Stimulated activated CD8-positive, alpha-beta memory T cell treated with anti-CD3 and anti-CD28 coated beads, Interleukin-4, amount 100 ng/mL, for 1 hour (primary cell): ENCODE measurements at places on chromosomes 2 and 18.

DNA sequence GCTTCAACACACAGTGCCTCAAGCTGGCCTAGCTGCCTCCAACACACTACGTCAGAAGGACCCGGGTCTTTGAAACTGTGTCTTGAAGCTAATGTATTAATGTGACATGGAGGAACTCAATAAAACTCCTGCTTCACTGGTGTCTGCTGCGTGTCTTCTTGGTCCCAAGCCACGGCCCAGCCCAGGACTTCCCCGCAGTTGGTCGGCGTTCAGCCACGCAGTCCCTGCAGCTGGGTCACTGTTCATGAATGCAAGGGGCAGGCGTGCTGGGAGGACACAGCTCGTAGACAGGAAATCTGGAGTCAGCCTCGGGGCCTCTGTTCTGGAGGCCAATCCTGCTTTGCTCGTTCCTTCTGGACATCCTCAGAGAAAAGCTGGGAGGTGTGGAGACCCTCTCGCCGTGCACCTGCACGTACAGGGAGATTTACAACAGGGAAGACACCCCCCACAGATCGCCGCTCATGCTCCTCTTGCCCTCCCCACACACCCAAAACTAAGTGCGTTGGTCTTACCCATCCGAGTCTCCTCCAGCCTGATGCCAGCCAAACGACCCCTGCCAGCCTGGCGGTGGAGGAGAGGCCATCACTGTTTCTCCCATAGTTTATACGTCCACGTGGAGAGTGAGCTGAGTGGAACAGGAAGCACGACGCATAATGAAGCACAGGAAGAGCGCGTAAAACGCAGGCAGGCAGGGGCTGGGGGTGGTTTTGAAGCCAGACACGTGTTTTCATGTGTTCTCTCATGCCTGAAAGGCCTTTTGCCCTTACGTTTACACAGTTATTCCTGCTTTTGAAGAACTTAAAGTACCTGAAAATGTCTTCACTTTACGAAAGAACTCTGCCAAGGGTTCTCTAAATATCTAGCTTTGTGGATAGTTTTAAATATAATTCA is 39.7 kb downstream of the ADI1 start:
- DNase-seq: no peak

DNA sequence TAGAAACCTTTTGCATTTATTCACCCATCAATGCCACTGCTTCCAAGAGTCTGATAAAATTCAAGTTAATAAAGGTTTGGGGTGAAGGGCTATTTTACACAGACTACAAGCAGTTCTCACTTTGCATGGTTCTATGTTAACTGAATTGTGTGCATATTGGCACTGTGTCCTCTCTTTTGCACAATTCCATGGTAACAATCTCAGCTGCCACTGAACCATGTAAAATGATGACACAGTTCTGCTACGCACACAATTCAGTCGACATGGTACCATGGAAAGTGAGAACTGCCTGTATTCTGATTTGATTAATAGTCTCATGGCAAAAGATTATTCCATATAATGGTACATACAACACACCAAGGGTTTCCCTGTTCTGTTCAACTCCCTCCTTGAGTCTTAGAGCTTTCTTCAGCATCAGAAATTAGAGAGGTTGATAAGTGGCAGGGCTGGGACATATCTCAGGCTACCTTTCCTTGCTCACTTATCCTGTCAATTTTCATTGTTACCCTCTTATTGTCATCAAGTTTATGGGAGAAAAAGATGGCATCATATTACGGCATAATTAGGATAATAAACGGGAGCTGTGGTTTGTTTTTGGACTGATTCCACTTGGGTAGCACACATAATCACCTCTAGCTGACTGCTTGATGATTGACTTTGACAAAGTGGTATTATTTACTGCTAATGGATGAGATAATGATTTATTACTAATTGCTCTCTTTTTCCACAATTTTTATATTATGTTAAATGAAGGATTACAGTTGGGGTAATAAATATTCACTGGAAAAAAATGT is 139.3 kb upstream of the CREB1 start:
- DNase-seq: no peak

DNA sequence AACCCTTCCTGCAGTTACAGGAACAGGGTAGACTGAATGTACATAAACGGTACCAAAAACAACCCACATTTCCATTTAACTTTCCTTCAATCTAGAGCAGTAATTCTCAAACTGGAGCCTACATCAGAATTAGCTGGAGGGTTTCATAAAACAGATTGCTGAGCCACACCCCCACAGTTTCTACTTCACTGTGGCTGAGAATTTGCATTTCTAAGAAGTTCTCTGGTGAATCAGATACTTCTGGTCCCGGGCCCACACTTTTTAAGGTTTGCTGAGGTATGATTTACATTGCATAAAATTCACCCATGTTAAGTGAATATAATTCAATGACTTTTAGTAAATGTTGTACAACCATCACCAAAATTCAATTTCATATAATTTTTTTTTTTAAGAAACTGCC is 113.7 kb downstream of the SRBD1 start:
- DNase-seq: no peak

GRCh38 chr2:120014226-120014980 is 1.5 kb downstream of the EPB41L5 start:
- DNase-seq: no peak

DNA sequence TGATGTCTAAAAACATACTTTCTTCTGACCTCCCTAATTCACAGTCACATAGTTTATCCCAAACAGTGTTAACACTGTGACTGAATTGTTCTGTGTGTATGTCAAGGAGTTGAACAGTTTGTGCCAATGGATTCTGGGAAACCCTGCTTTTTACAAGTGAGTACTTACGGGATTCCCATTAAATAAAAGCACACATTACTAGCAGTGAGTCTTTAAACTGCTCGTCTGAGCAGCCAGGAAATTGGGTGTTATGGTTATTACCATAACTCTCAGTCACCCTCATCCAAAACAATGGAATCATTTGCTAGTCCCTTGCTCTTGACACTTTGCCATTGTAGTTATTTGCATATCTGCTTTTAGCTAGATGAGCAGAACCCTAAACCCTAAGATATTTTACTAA is 209.1 kb downstream of the ZNF385B start:
- no peak for DNase-seq

GRCh38 chr2:183963609-183964008 is 634.7 kb upstream of the ZNF804A start:
- no peak for DNase-seq

DNA sequence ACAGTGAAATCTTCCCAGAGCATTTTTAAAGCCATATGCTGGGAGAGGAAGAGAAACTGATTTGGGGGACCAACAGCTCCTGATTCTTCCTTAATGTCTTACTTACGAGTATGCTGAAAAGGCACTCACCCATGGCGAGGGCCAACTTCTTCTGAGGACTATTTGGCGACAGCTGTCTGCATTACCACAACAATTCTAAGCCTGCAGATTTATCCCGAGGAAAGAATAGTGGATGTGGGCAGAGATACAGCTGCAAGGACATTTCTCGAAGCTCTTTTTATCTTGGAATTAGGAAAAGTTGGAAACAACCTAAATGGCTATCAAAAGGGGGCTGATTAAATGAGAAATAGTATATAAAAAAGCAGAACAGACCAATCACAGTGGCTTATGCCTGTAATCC is 40.3 kb upstream of the FHL2 start:
- DNase-seq: no peak

DNA sequence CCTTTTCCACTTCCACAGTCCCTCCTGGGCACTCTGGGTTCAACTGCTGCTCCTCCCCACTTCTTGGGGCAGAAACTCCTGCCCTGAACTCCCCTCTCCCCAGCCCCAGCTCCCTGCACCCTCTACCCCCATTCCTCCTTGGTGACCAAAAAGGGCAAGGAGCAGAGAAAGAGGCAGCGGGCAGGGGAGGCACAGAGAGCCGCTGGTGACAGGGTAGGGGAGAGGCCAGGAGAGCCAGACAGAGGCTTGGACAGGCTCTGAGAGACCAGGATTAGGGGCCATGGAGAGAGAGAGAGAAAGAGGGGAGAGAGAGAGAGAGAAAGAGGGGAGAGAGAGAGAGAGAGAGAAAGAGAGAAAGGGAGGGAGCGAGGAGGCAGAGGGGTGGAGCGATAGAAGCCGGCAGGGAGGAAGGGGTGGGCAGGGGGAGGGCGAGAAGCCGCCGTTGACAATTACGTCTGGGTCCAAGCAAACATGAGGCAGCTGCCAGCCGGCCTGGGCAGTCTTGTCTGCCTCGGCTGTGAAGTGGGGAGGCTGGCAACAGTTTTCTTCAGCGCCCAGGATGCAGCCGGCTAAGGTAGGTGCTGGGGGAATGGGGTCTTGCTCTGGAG is at the start of gene KCNIP3:
TSS of gene KCNIP3 (plus strand) at position 468 of the 608 bp plus-strand sequence. CDS start at position 560, 92 bp downstream.
- DNase-seq: no peak

DNA sequence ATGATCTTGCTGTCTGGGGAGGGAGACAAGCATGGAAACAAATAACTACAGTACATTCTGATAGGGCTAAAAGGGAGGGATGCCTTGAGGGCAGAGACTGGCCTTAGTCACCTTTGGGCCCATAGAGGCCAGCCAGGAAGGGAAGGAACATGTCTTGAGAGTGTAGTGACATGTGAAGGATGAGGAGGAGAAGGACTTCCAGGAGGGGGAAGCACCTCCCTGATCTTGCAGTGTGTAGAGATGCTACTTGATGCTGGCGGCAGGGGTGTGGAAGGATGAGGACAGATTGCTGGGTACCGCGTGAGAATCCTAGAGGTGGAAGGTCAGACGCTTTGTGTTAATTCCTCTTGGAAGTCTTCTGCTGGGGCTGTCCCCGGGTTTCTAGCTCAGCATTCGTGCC is 13.1 kb downstream of the TET3 start:
- no peak for DNase-seq

DNA sequence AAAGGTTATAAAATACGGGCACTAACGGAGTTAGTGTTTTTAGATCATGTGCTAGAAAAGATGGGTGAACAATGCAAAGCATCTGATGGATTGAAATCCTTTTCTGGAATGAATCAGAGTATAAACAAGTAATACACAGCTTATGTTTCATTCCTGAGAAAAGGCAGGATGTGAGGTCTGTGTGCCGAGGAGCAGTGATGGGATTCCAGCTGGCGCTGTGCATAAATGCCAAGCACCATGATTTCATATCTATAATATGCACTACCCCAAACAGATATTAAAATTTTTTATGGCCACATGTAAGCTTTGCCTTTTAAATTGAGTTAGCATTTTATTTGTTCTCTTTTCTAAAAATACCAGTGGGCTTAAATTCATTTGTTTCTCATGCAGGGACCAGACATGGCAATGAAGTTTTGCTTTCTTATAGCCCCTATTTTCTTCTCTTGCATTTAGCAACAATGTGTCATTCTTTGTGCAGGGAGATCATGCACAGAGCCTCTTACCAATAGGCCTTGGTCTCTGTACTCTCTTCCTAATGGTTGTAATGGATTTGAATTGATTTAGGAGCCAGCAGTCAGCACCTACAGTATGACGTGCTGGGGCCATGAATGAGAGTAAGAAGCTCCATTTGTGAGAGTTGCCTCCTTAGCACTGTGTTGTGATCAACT is 323.9 kb downstream of the SLC8A1 start:
- no peak for DNase-seq

DNA sequence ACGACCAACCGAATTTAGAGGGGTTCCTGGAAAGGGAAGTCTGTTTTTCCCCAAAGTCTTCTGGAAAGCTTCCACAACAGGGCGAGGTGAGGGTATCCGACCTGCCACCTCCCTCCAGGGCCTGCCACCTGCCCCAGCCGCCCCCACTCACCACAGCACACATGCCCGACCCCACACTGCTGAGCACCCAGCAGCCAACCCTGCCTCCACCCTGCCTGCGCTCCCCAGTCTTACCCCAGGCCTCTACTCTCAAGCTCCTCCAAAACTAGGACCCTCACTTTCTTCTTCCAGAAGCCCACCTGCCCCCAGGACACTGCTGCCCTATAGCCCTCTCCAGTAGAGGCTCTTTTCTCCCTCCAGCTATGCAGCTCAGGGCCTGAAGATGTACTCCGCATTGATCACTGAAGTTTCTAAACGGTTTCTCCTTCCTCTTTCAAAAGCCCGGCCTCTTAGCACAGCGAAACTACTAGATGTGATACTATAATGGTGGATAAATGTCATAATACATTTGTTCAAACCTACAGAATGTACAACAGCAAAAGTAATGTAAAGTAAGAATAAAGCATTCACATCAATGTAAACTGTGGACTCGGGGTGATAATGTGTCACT is 128.8 kb upstream of the SLC1A4 start:
- no peak for DNase-seq

- DNase-seq: no peak
Observed at GRCh38 chr2:121577381-121577780, 46.7 kb downstream of the RNU4ATAC start.

GRCh38 chr2:190343089-190343535 is 277 bp upstream of the INPP1 start:
- no peak for DNase-seq

DNA sequence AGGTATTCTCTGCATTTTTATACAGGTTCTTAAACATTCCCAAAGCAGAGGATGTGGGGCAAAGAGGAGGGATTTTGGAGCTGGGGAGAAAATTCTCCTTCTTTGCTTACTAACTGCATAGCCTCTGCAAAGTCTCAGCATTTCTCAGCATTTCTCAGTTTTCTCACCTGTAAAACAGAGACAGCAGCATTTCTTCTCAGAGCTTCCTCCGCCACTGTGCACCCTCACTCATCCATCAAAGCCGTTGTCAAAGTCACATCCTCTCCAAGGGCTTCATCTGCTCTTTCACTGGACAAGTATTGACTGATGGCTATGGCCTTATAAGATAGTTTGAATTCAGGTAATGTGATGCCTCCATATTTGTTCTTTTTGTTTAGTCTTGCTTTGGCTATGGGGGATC is 17.4 kb downstream of the MYO7B start:
- DNase-seq: no peak

- no peak for DNase-seq
Observed at GRCh38 chr2:168814939-168815907, 12.8 kb downstream of the NOSTRIN start.

GRCh38 chr2:207475546-207475945 is 54.2 kb upstream of the CREB1 start:
- no peak for DNase-seq

GRCh38 chr2:38406597-38407110 is 29.6 kb upstream of the ATL2 start:
- no peak for DNase-seq

- no peak for DNase-seq
Observed at GRCh38 chr2:69177063-69177771, 164.2 kb downstream of the ANTXR1 start.

DNA sequence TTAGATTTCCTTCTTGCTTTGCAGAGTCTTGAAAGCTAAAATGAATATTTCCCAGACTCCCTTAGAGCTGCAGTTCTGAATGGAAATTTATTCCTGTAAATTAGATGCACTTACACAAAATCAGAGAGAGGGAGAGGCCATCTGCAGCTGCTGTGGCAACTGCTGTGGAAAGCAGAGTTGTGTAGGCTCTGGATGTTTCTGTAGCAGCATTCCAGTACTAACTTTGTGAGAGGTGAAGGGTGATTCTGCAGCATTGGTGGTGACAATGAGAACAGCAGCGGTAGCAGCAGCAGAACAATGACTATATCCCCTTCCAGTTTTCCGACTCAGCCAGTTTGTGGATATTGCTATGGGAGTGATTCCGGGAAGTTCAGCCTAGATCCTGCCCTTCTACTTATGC is 433.0 kb upstream of the REG3G start:
- no peak for DNase-seq

- no peak for DNase-seq
Observed at GRCh38 chr18:72235422-72235821, 308.7 kb downstream of the CBLN2 start.
